ENCODE measurements at places on chromosomes 11 and 22.

DNA sequence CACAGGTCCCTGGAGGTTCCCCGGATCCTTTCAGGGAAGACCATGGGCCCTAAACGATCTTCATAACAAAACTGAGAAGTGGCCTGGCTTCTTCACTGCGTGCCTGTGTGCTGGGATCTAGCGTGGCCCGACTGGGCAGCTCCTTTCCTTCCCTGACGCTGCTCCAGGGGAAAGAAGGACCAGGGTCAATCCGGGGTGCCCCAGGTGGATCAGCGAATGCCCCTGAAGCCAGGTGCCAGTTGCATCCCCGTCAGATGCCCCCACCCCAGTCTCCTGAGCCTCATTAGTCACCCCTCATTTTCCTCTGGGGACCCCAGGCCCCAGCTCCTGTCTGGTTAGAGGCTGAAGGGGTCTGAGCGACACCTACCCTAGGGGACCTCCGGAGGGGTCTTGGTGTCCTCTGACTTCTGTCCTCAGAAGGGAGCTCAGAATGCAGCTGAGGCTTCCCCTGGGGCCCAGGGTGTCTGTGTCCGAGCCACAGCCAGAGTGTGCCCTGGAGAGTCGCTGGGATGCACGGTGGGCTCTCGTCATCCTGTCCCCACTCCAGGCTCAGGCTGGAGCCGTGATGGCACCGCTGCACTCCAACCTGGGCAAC lies 18.7 kb upstream of the MUC6 start:
- no peak for DNase-seq

- no peak for DNase-seq
These were observed 5.1 kb downstream of the OR10V1 start for GRCh38 chr11:59708537-59708936.

DNA sequence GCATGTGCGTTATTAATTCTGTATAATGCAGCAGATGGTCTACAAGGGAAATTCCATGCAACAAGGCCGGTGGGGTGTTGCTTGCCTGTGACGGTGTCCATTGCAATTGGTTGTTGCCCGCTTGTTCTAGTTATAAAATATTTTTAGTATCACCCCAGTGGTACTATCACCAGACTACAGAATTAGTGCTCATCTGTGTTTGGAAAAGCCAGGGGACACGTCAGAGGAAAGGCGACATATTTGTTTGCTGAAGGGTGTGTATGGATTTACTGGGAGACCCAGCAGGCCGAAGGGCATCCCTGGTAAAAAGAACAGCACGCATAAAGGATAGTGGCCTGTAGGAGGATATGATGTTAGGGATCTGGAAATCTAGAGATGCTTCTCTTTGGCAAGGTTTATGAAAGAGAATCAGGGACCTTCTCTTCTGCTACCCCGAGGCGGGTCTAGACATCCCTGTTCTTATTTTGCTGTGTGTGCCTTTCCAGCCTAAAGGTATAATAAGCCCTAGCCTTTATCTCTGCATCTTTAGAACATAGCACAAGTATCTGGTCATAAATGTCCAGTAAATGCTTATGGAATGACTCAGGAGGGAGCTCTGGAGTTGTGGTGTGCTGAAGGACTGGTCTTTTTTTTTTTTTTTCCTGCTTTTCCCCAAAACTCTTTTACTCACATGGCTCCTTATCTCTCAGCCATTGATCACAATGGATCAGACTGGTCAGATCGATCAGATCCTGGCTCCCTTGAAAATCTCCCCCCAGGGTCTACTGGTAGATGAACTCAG lies 90.9 kb downstream of the LDLRAD3 start:
- DNase-seq: no peak

- no peak for DNase-seq
These were observed 4.3 kb downstream of the CD59 start for GRCh38 chr11:33731723-33732531.

DNA sequence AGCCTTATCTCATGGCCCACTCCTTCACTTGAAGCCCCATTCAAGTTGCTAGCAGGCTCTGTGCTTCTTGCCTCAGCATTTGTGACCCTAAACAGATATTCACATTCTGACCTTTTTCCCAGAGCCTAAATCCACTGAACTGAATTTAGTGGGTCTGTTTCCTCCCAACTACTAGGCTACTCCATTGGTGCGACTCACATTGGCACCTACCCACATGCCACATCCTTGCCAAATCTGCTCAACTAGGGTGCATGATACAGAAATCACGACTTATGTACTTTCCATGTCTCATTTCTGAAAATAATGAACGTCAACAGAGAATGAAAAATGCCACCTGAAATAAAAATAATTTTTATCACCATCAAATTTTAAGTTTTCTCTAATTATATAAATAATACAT lies 8.4 kb upstream of the MMP12 start:
- no peak for DNase-seq

GRCh38 chr11:131664293-131664692 lies 293.9 kb downstream of the NTM start:
- no peak for DNase-seq

- DNase-seq: no peak
These were observed 21.1 kb downstream of the RFPL3 start for GRCh38 chr22:32378707-32379272.

GRCh38 chr11:107577346-107577711 lies 11.8 kb upstream of the ALKBH8 start:
- no peak for DNase-seq

GRCh38 chr22:23478175-23478574 lies 101.9 kb downstream of the IGLL1 start:
- no peak for DNase-seq

DNA sequence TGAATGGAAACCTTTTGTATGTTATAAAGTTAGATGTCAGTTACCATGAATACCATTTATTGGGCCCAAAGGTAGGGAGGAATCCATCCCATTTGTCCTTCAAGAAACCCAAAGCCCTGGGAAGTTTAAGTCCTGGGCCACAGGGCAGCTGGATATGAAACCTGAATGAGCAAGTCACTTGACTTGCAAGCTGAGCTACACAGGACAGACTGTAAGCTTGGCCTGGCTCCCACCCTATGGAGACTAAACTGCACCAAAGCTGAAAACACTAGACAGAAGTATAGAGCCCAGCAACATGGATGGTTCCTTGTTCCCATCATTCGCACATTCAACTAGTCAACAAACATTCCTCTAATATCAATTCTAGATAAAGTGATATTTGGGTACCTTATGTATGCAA lies 71.3 kb downstream of the KCNC1 start:
- no peak for DNase-seq

- peak; percentile 60 for DNase-seq
These were observed 33.4 kb downstream of the SIK2 start for GRCh38 chr11:111635706-111636045.

DNA sequence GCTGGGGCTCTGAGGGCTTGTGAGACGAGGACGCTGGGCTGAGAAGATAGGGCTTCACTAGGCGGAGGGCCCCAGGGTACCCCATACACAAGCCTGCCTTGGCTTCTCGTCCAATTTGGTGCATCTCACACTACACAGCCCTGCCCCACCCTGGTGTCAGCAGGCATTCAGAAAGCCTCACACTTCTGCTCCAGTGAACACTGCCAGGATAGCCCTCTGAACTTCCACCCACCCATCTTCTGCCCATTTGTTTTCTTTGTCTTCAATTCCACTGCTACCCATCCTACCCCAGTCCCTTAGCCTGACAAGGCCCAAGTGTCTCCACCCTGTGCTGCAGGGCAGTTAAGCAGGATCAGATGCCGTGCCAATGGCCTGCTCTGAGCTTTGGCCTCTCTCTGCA lies 1.9 kb upstream of the BUD13 start:
- DNase-seq: no peak

GRCh38 chr11:26580929-26581328 lies 8.9 kb upstream of the MUC15 start:
- no peak for DNase-seq

- DNase-seq: no peak
These were observed 45.6 kb downstream of the RRM1 start for GRCh38 chr11:4140067-4140636.

GRCh38 chr11:123628936-123629683 lies 25.3 kb downstream of the SCN3B start:
- no peak for DNase-seq
